ENCODE measurements at places on chromosomes 12 and 14.

GRCh38 chr14:22174412-22175277, 414.4 kb downstream of the DAD1 start:
- DNase-seq: no peak

DNA sequence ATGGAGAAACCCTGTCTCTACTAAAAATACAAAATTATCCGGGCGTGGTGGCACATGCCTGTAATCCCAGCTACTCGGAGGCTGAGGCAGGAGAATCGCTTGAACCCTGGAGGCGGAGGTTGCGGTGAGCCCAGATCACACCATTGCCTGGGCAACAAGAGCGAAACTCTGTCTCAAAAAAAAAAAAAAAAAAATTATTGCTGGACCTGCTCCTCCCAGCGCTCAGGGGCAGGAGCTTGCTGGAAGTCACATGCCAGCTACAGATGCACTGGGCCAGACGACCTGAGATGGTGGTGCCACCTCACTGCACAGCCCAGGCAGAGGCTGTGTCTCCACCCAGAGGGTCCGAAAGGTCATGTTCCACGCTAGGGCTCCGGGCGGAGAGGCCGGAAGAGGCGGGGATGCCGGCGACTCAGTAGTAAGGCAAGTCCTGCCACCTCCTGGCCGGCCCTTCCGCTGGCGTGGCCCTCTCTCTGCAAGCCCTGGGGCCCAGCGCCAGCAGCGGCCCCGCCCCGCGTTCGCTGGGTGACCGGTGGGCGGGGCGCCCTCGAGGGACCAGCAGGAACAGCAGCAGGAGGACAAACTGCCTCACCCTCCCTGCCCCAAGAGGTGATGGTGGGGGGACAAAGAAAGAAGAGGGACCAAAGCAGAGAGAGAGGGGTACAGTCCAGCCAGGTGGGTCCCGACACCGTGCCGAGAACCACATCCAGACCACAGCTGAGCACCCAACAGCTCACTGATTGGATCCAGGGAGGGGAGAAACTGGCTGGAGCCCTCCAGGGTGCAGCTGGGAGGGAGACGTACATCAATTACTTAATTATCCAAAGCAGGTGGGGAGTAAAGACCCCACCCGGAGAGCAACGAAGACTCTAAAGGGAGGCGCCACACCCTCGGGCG, 3.6 kb upstream of the RHOF start:
- no peak for DNase-seq

GRCh38 chr14:100709289-100710284, 17.1 kb upstream of the DLK1 start:
- DNase-seq: no peak

DNA sequence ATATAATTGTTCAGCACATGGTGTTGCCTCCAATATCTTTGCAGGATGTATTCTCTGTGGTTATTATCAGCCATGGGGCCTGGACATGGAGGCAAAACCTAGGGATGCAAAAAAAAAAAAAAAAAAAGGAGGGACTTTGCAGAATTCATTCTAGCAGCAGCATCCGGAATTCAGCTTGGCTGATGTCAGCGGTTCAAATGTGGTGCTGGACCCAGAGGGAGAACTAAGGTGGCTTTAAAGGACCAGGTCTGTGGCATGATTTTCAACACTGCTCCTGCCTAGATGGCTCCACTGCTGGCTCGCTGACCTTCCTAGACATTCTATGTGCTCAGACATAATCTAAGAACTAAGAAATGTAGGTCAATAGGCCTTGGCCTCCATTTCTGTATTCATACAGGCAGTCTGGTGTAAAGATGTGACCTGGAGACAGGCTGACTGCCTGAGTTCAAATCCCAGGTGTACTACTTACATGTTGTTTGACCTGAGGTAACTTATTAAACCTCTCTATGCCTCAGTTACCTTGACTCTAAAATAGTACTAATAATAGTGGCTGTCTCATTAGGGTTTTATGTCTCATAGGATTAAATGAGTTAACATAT, 108.6 kb downstream of the PPM1A start:
- no peak for DNase-seq
